ENCODE measurements at places on chromosomes 11 and 22.

- no peak for DNase-seq
Measured at GRCh38 chr11:94884376-94884775, 89.0 kb downstream of the CWC15 start.

- DNase-seq, result no peak
Measured at GRCh38 chr11:25769287-25769686, 562.6 kb upstream of the ANO3 start.

GRCh38 chr11:69508974-69509373 lies 27.5 kb downstream of the LINC01488 start:
- DNase-seq, result no peak

GRCh38 chr22:35746946-35747703 lies 29.5 kb downstream of the APOL5 start:
- no peak for DNase-seq

DNA sequence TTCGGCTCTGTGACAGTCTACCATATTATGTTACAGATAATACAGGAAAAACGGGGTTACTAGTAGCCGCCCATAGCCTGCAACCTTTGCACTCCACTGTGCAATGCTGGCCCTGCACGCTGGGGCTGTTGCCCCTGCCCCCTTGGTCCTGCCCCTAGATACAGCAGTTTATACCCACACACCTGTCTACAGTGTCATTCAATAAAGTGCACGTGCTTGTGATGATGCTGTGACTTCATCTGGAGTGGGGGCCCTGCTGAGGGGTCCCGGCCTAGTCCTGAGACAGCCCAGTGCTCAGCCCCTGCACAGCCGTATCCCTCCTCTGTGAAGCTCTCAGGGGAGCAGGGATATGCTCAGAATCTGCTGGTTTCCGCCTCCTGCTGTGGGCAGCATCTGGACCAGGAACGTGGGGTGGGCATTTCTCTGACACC lies 1.2 kb downstream of the IFITM1 start:
- DNase-seq, result no peak

- DNase-seq, result no peak
Measured at GRCh38 chr11:1449490-1450243, 36.9 kb downstream of the MOB2 start.

DNA sequence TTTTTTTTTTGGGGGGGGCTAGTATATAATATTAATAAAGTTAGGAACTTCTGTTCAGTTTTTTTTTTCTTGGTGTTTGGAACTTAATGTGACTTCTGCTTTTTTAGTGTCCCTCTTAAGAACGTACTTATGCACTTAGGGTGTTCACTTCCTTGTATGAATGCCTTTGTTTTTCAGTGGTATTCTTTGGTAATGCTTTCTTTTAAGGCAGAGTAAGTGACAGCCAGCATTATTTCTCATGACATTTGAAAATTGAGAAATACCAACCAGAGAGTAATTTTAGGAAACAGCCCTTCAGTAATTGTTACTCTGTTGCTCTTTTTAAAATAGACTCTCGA lies 2.4 kb downstream of the GRK3 start:
- no peak for DNase-seq
